Activated T-helper 1 cell treated with anti-CD3 and anti-CD28 coated beads, Interleukin-2, amount 50 U/mL, for 16 hours (primary cell): ENCODE measurements at places on chromosomes 2 and 18.

DNA sequence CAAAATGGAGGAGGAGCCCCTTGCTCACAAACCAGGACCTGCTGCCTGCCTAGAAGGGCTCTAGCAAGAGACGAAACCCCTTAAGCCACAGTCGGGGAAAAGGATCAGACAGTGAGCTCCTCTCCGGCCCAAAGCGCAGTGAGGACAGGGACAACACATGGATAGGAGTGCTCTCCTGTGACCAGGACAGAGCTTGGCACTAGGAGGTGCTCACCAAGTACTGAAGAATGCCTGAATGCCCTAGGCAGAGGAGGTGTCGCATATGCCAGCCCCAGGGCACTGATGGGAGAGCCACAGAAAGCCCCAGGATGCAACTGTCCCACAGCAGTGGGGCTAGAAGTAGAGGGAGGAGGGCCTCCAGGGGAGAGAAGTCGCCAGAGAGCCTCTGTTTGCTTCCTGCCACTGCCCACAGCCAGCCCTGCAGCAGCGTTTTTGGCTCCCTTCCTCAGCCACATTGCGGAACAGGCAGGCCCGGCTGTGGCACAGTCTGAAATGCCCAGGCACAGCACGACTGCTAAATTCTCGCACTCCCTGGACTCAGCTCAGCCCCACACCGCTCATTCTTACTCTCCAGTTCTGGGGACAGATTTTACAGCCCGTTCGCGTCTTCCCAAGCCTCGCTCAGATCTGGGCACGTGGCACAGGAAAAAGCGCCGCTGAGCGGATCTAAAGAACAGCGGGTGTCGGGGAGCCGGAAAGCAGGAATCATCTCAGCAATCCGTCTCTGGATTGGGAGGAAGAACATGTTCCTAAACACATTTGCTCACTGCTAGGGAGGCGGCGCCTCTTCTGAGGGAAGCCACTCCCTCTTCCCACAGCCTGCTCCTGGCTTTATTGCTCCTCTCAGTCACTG is 98.7 kb upstream of the POU3F3 start:
- no peak for DNase-seq

DNA sequence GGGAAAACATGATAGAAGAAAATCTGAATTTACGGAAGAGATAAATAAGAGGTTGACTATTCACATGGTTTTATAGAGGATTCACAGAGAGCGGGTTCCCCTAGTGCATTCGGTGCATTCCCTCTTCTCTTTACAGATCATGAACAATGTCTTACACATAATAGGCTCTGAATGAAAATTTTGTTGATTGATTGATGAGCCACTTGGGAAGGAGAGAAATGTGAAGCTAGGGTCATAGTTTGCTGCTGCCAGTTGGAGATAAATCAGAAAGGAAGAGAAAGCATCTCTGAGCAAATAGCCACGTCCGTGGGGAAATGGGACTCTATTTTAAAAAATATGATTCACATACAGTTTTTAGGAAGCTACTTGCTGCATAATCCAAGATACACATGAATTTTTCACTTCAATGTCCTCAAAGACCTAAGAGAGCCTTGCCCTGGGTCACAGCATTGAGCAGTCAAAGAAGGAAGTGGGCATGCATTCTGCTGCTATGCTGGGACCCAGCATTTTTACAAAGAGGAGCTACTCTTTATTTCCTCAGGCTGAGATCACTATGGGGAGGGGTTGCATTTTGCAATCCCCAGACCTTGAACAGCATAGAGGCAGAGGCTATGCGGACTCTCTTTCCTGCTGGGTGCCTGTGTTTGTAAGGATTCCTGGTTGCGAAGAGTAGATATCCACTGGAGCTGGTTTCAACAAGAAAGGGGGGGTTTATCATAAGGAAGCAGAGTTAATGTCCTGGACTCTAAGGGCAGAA is 395.3 kb downstream of the TSN start:
- DNase-seq, result no peak

GRCh38 chr2:99662761-99663341 is 173.0 kb upstream of the REV1 start:
- no peak for DNase-seq

- no peak for DNase-seq
These were observed 46.8 kb downstream of the MYO3B start for GRCh38 chr2:170224692-170225294.

GRCh38 chr2:146916914-146917313 is 927.9 kb upstream of the ACVR2A start:
- DNase-seq, result no peak
